ENCODE measurements at places on chromosomes 11 and 22.

GRCh38 chr22:22030493-22031182 lies 48.1 kb upstream of the TOP3B start:
- DNase-seq, result no peak

GRCh38 chr11:8038393-8038792 lies 42.6 kb upstream of the TUB start:
- DNase-seq, result no peak

DNA sequence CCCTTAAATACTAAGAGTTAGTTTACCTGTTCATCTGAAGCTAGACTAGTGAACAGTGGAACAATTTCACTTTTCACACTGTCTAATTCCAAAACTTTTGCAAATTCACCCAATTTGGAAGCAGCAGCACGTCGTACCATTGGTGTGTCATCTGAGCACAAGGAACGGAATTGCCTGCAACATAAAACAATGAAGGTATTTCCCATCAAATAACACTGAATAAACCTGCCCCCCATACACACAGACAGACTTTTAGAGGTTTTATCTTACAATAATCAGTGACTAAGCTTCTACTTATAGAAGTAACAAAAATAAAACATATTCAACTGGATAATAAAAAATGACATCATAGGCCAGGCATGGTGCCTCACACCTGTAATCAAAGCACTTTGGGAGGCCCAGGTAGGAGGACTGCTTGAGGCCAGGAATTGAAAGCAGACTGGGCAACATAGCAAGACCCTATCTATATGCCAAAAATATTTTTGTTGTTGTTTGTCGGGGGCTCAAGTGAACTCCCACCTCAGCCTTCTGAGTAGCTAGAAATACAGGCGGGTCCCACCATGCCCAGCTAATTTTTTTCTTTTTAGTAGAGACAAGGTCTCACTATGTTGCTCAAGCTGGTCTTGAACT lies 6.3 kb downstream of the PPP2R1B start:
- no peak for DNase-seq

DNA sequence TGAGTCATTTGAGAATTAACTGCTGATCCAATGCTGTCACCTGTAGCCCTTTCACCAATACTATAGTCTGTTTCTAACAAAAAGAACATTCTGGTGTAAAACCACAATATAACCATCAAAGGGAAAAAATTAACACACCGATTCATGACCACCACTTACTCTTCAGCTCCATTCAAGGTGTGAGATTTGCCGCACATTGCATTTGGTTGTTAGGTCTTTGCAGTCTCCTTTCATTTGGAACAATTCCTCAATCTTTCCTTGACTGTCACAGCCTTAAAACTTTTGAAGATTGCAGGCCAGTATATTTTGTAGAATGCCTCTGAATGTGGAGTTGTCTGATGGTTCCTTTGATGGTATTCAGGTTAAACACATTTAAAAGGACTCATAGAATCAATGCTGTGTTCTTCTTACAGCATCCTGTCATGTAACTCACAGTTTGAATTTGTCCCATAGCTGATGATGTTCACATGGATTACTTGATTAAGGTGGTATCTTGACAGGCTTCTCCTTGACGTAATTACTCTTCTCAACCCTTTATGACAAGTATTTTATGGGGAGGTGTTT lies 63.6 kb downstream of the TNRC6B start:
- DNase-seq, result no peak

GRCh38 chr22:48806227-48806781 lies 1021.4 kb downstream of the BRD1 start:
- DNase-seq, result no peak

DNA sequence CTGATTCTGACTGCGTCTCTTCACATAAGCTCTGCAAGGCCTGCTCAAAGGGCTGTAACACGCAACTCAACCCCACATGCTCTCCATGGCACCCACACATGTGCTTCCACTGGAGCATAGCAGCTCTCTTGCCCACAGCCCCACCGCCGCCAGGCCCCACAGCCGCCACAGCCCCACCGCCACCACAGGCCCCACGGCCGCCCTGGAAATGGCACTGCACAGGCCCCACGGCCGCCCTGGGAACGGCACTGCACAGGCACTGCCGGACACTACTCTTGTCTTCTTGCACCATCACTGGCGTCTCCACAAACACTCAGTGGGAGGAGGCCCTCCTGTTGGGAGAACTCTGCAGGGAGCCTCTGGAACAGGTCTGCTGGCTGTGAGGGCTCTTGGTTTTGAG lies 8.6 kb downstream of the MOB2 start:
- no peak for DNase-seq

- DNase-seq, result no peak
These were observed 19.2 kb upstream of the OR51L1 start for GRCh38 chr11:4975436-4975835.

DNA sequence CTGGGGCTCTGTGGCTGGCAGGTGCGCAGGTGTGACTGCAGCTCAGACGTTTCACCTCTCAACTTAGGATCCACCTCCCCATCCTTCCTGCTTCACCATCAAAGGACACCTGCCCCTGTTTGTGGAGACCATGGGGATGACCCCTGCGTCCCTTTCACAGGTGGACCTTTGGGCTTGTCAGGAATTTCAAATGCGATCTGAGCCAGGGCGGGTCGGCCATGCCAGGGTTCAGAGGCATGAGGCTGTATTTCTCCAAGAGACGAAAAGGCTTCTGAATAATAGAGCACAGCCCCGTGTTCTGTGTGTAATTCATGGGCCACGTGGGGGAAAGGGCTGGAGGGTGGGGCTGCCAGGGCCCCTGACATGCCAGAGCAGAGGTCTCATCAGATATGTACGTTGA lies 668.0 kb downstream of the BRD1 start:
- no peak for DNase-seq

GRCh38 chr11:115008799-115009198 lies 330.5 kb downstream of the NXPE2 start:
- DNase-seq, result no peak

- DNase-seq, result no peak
These were observed 17.8 kb upstream of the OR8B8 start for GRCh38 chr11:124463324-124463723.

DNA sequence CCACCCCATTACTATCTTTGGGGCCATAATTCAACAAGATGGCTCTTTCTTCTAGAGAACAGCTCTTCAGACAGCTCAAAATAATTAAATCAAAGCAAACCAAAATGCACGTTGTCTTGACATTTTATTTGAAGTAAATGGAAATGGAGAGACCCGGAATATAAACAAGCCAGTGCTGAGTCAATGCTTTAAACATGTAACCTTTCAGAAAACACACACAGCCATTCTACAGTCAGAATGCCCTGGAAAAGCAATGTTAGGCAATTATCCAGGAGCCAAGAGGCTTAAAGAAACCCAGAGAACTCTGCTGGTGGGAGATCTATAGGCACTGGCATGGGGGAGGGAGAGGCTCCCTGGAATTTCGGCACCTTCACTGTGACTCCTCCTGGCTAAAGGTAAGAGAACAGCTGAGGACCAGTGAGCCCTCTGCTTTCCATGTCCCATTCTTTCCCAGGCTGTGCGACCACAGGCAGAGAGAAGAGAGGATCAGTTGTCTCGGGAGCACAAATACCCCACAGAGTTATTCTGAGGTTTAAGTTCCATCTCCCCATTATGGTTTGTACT lies 254.0 kb upstream of the CCDC90B start:
- DNase-seq, result no peak

- DNase-seq, result no peak
These were observed 66.5 kb downstream of the CCDC34 start for GRCh38 chr11:27296497-27296896.

Data from lower leg skin (tissue), 4 donors.